ENCODE measurements at places on chromosomes 2 and 18.

DNA sequence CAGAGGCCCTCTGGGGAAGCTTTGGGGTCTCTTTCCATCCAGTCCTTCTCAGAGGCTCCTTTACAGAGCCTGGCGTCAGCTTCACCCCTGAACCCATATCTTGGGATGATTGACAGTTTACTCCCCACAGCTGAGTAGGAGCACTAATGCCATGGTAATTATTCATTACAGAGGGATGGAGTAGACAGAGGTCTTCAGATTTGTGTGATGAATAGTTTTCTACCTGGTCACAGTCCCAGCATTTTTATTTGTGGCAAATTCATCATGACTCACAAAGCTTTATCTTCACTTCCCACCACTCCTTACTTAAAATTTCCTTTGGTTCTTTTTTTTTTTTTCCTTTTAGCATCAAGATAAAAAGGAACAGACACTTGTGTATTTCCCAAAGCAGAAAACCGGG lies 104.2 kb downstream of the CCDC85A start:
- DNase-seq: no peak

- DNase-seq: no peak
These were observed 3.8 kb downstream of the C2orf92 start for GRCh38 chr2:97673182-97673914.

GRCh38 chr2:83376731-83377130 lies 1082.3 kb downstream of the SUCLG1 start:
- no peak for DNase-seq

GRCh38 chr2:42902939-42903709 lies 110.7 kb upstream of the HAAO start:
- no peak for DNase-seq

- DNase-seq: no peak
These were observed 34.6 kb downstream of the EFEMP1 start for GRCh38 chr2:55888936-55889335.

DNA sequence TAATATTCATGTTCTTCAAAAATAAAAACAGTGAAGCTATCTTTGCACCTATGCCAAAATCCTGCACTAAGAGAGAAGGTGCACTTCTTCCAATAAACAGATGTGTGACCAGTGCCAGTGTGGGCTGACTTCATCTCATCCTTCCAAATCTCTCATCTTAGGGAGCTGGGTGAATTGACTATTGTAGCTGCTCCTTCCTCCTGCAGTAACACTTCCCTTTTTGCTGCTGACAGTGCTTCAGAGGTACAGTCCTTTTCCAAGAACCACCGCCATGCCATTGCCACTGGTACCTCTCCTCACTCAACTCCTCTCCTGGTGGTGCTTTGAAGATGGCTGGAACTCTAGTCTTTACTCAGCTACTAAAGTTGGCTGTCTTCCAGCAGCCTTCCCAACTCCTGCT lies 42.1 kb upstream of the ARHGAP25 start:
- DNase-seq: no peak

GRCh38 chr2:231239751-231240150 lies 41.3 kb downstream of the ARMC9 start:
- no peak for DNase-seq

DNA sequence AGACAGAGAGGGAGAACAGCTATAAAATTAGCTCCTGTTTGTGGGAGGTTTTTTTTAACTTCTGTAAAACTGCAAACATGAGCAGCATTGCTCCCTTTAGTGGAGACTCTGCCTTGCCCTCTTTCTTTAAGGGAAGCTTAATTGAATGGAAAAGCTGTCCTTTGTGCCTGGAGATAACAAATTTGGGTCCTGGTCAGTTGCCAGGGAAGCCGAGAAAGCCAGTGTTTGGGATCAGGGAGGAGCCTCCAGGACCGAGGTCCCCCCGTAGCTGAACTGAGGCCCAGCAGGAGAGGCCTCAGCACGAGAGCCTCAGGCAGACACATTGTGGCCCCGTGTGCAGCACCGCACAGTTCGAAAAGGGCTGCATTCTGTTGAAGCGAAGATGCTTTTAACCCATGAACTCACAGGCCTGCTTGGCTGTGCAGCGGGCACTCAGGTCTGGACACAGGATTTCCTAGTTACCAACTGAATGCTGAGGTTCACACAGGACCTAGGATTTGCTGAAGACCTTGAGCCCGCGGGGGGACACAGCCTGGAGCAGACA lies 369.7 kb downstream of the DCDC2C start:
- DNase-seq: no peak

GRCh38 chr2:1862608-1863280 lies 118.4 kb upstream of the PXDN start:
- no peak for DNase-seq

DNA sequence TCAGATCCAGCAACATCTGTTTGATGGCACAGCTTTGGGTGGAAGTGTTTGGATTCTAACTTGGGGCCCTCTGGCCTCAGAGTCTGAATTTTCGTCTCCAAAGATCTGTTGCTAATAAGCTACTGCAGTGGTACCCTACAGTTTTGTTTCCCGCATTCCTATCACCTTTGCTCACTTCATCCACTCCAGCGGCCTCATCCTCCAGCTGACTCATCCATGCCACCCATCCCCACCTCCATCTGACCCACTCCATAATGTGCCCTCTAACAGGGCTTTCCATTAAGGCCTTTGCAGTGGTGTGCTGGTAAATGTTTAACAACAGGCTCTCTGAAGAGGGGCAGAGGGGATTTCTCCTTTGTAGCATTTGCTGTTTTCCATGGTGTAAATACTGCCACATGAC lies 225.5 kb downstream of the TGIF1 start:
- DNase-seq: no peak

- no peak for DNase-seq
These were observed 49.7 kb downstream of the TSN start for GRCh38 chr2:121804997-121805765.

GRCh38 chr2:6959751-6960150 lies 42.5 kb downstream of the RNF144A start:
- no peak for DNase-seq

GRCh38 chr2:43592443-43592842 lies 3.4 kb downstream of the THADA start:
- no peak for DNase-seq

DNA sequence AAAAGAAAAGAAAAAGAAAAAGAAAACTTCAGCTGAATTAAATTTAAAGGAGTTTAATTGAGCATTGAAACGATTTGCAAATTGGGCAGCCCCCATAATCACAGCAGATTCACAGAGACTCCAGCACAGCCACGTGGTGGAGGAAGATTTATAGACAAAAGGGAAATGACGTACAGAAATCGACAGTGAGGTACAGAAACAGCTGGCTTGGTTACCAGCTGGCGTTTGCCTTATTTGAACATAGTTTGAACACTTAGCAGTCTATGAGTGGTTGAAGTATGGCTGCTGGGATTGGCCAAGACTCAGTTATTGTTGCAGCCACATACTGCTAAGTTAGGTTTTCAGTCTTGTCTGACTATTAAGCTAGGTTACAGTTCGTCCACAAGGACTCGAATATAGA lies 312.2 kb upstream of the SLC14A2 start:
- DNase-seq: no peak

DNA sequence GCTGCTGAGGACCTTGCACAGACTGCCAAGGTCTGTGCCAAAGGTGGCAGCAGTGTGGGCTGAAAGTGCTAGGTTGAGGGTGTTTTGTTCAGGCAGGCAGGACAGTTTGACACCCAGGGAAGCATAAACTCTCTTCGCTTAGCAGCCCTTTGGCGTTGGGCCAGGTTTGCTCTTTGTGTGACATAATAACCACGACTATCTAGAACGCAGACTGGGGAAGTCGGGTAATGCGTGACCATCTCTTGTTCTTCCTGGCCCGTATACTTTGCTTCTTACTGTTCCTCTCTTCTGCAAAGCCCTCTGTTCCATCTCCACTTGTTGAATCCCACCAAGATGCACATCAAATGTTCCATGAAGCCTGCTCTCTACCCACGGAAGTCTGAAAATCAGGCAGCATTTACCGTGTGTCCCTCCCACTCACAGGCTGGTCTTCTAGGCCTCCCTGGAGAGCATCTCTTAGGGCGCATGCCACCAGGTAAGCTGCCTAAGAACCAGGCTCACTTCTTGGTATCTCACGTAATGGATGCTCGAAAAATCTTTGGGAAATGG lies 96.7 kb upstream of the LMAN1 start:
- DNase-seq: peak; percentile 44

- DNase-seq: no peak
These were observed 823 bp upstream of the RNU2-63P start for GRCh38 chr2:88016960-88017779.

- no peak for DNase-seq
These were observed 142.0 kb upstream of the DNMT3A start for GRCh38 chr2:25483607-25484266.

- DNase-seq: no peak
These were observed 1304.4 kb upstream of the ACVR2A start for GRCh38 chr2:146540271-146540932.

- peak; percentile 10 for DNase-seq
These were observed 742.3 kb upstream of the SLC8A1 start for GRCh38 chr2:41194230-41194629.

GRCh38 chr2:123456416-123456815 lies 568.7 kb upstream of the CNTNAP5 start:
- no peak for DNase-seq

GRCh38 chr2:26521054-26521912 lies 43.4 kb upstream of the OTOF start:
- no peak for DNase-seq

- peak; percentile 24 for DNase-seq
These were observed at the start of gene MSL3B for GRCh38 chr2:233867993-233868532. Gene MSL3B, minus strand, starts transcription at chr2:233868386.

- DNase-seq: no peak
These were observed 49.3 kb downstream of the ADD2 start for GRCh38 chr2:70718736-70719135.

DNA sequence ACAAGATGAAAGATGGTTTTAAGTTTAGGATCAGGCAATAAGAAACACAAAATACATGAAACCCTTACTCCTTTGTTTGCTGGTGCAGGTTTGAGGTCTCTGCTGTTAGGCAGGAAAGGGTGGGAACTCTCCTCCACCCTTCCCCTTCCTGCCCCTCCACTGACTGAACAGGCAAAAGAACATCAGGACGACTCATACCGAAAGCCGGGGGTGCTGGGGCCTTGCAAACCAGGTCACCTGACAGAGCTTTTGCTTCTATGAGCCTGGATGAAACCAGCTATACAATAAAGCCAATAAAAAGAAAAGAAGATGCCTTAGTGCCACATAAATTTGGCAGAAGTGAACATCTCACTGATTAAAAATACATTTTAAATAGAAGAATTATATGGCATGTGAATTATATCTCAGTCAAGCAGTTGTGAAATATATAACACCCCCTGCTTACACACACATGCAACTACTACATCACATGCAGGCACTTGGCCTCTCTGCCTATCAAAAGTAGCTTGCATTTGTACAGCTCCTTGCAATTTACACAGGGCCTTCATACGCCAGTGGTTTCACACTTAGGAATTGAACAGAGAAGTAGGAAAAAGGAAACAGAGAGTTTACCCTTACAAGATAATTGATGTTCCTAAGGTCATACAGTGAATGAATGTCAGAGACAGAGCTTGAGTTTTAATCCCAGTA lies 215.1 kb upstream of the TRIB2 start:
- DNase-seq: no peak

- no peak for DNase-seq
These were observed 258.4 kb downstream of the LOXHD1 start for GRCh38 chr18:46398625-46399024.

DNA sequence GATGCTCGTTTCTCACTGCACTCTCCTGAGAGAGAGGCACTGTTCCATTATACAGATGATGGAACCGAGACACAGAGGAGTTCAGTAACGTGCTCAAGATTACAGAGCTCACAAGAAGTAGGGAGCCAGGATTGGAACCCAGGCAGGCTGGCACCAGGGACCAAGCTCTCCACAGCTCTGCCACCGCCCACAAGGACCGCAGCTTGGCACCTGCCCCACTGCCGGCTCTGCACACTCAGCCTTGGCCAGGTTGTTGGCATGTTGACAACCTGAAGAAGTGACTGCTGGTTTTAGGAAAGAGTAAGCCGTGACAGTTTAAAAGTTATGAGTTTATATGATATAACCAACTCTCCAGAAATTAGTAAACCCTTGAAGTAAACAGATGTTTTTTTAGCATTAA lies 48.0 kb upstream of the ITM2C start:
- DNase-seq: no peak

GRCh38 chr2:648476-649424 lies 28.5 kb downstream of the TMEM18 start:
- no peak for DNase-seq

DNA sequence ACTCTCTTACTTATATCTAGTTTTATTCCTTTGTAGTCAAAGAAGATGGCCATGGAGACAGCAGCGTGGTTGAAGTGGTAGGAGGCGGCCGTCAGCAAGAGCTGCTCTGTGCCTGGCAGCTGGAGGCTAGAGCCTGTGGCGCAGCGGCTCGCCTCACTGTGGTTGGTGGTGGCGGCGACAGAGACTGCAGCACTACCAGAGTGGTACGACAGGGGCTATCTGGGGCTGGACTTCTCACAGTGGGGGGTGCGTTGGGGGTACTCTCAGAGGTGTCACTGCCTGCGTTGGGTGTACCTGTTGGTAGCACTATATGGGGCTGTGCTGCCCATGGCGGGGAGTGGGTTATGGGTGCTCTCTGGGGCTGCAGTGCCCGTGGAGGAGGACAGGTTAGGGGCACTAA lies 8.5 kb upstream of the ANKRD62 start:
- no peak for DNase-seq

GRCh38 chr2:204172145-204172600 lies 235.6 kb downstream of the ICOS start:
- DNase-seq: no peak

DNA sequence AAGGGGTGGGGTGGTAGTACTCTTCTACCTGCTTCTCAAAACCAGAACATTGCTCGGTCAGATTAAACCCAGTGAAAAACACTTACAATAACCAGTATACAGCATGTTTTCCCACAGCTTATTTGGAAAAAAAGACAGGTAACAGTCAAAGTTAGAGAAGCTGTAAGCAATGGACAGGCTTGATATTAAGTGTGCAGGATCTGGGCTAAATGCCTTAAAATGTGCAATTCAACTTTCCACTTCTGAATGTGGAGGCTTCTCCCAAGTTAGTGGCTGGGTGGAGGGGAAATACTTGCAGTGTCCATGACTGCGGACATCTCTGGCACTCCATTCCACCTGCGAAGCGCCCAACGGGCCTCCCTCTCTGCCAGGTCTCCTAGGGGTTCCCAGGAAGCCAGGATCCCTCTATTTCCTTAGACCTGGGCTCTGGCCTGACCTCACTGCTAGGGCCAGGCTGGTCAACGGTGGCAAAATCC lies 5.3 kb downstream of the ZEB2 start:
- DNase-seq: no peak
